ENCODE measurements at places on chromosomes 12 and 14.

- no peak for DNase-seq
Observed at GRCh38 chr12:102374190-102374589, 106.2 kb downstream of the IGF1 start.

GRCh38 chr12:1197264-1198018 lies 206.4 kb downstream of the ERC1 start:
- DNase-seq: no peak

GRCh38 chr12:76530516-76530915 lies 29.1 kb downstream of the OSBPL8 start:
- DNase-seq: no peak

DNA sequence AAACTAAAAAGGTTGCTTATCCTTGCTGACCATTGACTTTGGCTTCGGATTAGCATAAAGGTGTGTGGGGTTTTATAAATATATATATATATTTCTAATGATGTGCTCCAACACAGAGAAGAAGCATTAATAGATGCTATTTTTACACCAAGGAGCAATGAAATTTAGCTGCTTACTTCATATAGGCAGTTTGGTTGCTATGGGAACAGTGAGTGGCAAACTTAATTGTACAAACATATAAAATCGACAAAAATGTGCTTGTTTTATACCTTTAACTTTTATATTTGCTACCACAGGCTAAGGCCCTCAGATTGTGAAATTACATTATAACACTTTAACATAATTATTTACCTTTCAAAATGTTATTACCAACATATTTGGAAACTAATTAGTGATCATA lies 303.4 kb downstream of the SEC23A start:
- DNase-seq: no peak

DNA sequence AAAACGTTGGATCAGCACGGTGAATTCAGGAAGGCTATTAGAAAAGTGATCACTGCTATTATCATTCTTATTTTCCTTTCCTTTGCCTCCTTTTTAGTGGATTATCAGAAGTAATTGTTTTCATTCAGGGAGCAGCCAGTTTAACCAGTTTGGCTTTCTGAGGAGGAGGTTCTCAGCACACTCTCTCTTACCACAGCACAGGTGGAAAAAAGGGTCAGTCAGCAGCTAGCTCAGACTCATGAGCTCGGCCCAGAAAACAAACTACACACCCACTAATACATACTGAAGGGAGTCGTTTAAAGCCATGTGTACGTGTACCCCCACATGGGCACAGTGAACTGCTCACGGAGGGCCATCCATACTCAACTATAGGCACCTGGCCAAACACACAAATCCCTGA lies 23.2 kb upstream of the MAGOHB start:
- no peak for DNase-seq

DNA sequence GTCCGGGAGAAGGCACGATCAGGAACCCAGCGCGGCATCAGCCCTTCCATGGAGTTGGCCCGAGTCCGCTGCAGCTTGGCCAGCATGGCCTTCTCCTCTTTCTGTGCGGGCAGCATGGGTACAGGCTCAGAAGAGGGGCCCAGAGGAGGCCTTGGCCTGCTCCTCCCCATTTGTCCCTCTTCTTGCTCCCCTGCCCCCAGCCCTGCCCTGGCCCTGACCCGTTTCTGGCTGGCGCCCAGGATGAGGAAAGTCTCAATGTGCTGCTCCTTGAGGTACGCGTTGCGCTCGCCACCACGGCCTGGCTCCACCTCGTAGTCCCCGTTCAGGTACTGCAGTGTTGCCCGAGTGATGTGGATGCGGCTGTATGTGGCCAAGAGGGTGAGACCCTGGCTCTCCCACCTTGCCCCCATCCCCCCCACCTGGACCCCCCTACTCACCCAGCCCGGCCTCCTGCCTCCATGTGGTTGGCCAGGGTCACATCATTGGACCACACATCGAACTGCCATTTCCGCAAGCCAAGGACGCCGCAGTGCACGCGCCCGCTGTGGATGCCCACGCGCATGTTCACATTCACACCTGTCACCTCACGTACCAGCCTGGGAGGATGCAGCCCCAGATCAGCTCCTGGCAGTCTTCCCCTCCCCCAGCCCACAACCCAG lies 12.8 kb downstream of the ADCY6 start:
- no peak for DNase-seq
